Activated CD4-positive, alpha-beta T cell treated with anti-CD3 and anti-CD28 coated beads, Interleukin-2, amount 50 U/mL, for 48 hours (primary cell): ENCODE measurements at places on chromosomes 1 and 21.

- DNase-seq: peak; percentile 3
Observed at GRCh38 chr1:166920561-166921475, 44.8 kb upstream of the TADA1 start.

GRCh38 chr1:26277261-26277661 lies 2.6 kb upstream of the SH3BGRL3 start:
- DNase-seq: no peak

DNA sequence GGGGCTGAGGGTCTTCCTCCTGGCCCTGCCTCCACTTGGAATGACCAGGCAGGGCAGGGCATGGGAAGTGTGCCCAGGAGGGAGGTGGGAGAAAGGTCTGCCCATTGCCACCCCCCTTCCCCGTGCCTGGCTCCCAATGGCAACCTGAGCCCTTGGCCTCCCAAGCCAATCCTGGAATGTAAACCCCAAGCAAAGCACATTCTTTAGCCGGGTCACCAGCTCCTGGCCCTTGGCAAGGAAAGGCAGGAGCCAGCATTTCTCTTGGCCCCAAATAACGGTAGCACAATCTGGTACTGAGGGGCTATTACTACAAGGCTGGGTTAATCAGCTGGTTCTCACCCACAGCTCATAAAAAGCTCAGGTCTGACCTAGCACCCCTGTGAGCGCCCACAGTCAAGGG lies 6.9 kb upstream of the NUAK2 start:
- DNase-seq: no peak

DNA sequence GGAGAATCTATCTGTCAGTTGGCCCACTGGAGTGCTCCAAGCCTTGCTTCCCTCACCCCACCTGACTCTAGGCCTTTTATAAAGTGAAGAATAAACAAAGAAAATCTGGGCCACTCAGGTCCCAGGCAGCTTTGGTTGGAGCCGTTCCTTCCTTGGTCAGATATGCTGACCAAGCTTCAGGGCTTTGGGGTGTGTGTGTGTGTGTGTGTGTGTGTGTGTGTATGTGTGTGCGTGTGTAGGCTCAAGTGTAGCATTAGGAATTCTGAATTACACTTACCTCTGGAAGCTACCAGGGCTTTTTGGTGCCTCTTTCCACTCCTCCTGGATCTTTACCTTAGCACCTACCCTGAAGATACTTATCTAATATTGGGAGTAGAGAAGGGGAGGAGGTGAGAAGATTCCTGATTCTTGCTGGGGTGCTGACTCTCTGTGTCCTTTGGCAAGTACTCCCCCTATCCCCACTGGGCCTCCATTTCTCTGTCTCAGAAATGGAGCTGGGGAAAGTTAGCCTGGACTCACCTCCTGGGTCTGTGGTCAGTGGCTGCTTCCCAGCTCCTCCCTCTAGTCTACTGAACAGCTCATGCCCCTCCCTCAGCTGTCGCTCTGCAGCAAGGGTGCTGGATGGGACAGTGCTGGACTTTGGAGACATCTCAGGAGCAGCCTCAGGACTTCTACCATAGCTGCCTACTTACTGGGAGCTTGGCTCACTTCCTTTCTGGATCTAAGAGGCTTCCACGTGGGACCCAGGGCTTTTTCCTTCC lies 10.8 kb downstream of the FOXD2 start:
- no peak for DNase-seq

- DNase-seq: no peak
Observed at GRCh38 chr1:72670902-72671301, 388.6 kb upstream of the NEGR1 start.

DNA sequence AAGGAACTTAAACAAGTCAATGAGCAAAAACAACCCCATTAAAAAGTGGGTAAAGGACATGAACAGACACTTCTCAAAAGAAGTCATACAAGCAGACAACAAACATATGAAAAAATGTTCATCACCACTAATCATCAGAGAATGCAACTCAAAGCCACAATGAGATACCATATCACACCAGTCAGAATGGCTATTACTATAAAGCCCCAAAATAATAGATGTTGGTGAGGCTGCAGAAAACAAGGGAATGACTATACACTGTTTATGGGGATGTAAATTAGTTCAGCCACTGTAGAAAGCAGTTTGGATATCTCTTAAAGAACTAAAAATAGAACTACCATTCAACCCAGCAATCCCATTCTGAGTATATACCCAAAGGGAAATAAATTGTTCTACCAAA lies 51.2 kb downstream of the MRPL39 start:
- no peak for DNase-seq

GRCh38 chr1:15197591-15198447 lies 44.3 kb downstream of the TMEM51 start:
- no peak for DNase-seq

- no peak for DNase-seq
Observed at GRCh38 chr1:205676597-205676996, 3.7 kb downstream of the SLC45A3 start.

- DNase-seq: no peak
Observed at GRCh38 chr1:159921251-159921650, 4.1 kb downstream of the TAGLN2 start.

DNA sequence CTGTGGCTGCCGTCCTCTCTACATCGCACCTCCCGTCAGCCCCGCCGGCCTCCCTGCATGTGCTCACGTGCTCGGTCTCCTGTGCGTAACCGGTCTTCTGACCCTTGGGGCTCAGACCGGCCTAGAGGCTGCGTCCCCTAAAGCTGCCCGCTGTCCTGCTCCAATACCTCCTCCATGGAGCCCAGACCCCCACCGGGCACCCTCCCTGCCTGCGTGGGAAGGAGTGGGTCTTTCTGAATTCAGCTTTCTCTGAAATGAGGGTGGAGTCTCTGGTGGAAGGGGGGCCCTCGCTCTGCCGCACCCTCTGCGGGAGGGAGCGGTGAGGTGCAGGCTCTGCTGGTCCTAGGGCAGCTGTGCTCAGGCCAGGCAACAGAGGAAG lies 18.7 kb upstream of the POFUT2 start:
- no peak for DNase-seq

GRCh38 chr1:26254404-26254803 lies 20.4 kb downstream of the CEP85 start:
- DNase-seq: no peak

DNA sequence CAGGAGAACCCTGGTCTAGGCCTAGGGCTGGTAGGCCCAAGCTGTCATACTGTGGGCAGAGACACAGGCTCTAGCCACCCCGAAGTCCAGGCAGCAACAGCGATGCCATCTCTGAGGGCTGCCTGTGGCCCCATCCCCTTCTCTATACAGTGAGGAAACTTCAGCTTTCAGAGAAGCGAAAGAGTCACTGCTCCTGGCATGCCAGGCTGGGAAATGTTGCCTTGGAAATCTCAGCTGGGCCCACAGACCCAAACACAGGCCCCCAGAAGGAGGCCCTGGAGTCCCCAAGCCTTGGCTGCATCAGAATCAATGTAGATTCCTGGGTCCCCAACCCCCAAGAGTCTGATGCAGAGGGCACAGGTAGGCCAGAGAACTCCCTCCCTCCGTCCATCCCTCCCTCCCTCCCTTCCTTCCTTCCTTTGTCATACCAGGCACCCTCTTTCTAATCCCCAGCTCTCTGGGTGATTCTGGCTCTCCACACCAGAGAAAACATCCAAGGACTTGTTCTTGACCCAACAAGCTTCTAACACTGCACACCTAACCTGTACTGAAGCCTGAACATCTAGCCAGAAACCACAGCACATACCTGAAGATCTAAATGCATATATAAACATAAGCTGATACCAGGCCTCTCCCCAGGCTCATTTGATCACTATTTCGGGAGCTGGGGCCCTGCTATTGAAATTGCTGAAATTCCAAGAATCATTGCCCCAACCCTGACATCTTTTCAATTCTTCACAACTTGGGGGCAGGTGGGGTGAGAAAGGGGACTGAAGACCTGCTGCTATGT lies 143.2 kb upstream of the EDN2 start:
- DNase-seq: no peak

DNA sequence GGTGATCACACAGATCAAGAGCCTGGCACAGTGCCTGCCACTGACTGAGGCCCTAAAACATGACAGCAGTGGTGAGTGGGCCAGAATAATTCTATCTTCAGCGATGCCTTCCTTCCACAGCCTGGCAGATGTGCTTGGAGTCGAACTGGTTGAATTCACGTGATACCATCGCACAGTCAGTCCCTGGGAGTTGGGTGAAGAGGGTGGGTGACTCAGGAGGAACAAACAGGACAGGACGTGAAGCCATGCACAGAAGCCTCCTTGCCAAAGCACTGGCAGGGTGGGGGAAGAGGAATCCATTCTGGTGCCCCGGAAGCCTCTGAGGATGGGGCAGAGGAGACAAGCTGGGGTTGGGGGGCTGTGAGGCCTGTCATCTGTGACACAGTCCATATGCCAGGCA lies 80.3 kb upstream of the WNT4 start:
- no peak for DNase-seq

DNA sequence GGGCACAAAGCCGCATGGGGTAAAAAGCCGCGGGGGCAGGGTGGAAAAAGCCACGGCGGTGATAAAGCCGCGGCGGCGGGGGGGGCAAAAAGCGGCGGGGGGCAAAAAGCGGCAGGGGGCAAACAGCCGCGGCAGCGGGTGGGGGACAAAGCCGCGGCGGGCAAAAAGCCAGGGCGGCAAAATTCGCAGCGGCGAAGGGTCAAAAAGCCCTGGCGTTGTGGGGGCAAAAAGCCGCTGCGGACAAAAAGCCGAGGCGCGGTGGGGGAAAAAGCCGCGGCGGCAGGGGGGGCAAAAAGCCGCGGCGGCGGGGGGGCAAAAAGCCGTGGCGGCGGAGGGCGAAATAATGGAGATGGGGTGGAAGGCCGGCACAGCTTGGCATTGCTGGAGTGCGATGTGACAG lies 3902.9 kb downstream of the SRGAP2C start:
- DNase-seq: no peak

GRCh38 chr1:69404486-69404885 lies 163.2 kb upstream of the LRRC7 start:
- DNase-seq: no peak

DNA sequence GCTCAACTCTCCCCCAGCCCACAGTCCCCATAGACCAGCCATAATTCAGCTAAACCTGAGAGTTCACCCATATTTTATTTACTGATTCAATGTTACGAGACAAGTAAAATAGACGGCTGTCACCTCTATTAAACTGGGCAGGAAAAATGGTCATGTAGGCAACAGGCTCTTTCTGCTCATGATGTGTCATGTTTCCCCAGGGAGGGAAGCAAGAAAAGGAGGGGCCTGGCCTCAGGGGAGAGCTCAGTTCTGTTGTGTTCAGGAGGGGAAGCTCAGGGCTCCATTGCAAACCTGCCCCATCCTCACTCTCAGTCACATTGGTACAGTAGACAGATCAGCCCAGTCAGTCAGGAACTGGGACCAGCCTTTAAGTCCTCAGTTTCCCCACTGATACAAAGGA lies 12.8 kb downstream of the GRIK3 start:
- no peak for DNase-seq

DNA sequence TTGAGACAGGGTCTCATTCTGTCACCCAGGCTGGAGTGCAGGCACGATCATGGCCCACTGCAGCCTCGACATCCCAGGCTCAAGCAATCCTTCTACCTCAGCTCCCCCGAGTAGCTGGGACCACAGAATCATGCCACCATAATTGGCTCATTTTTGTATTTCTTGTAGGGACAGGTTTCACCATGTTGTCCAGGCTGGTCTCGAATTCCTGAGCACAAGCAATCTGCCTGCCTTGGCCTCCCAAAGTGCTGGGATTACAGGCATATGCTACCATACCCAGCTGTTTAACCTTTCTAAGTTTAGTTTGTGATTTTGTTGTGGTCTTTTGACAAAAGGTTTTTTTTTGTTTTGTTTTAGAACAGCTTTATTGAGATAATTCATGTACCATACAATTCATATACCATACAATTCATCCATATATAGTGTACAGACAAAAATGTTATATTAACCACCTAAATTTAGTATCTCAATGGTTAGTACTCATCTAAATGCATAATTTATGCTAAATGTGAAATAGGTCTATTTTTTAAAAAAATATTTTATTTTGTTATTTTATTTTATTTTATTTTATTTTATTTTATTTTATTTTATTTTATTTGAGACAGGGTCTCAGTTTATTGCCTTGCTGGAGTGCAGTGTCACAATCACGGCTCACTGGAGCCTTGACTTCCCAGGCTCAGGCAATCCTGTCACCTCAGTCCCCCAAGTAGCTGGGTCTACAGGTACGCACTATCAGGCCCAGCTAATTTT lies 8.9 kb downstream of the ZMPSTE24 start:
- DNase-seq: no peak

DNA sequence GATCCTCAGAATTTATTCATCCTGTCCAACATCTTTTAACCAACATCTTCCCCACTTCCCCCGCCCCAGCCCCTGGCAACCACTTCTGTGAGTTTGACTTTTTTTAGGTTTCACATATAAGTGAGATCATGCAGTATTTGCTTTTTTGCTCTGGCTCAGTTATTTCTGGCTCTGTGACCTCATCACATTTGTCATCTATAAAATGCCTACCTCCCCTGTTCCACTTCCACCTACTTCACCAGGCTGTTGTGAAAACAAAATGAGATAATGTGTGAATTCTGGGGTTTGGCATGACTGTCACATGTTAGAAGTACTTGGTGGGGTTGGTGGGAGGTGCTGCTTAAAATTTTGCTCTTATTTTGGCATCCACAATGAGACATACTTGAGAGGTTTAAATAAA lies 18.4 kb downstream of the HHAT start:
- DNase-seq: peak; percentile 38

- DNase-seq: no peak
Observed at GRCh38 chr1:76763738-76764137, 103.5 kb upstream of the ST6GALNAC5 start.

DNA sequence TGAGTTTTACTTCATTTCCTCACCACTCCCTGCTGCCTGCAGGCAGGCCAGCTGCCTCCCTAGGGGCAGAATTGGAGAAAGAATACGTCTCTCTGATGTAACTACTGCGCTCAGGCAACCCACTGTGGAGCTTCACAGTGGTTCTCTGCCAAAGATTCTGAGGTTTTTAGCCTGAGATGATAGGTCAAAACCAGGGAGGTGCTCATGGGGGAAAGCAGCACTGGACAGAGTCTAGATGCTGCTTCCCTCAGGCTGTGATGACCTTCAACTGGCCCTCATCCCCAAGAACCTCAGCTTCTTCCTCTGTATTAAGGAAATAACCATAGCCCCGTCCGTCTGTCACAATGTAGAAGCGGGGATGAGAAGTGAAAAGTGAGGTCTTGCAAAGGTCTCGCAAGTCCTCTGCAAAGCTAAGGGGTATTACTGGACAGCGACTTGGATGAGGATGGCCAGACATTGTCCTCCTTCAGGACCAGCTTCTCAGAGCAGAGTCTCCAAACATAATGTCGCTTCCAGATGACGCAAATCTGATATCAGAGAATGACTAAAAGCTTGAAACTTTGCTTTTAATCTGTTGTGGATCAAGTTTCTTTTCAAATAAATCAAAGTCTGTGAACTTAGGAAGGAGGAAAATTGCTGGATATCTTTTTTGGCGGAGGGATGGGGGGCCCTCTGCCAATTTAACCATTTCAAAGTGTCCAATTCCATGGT lies 65.9 kb upstream of the ATP5PO start:
- DNase-seq: no peak

- no peak for DNase-seq
Observed at GRCh38 chr1:48242141-48242736, 19.7 kb downstream of the SLC5A9 start.

DNA sequence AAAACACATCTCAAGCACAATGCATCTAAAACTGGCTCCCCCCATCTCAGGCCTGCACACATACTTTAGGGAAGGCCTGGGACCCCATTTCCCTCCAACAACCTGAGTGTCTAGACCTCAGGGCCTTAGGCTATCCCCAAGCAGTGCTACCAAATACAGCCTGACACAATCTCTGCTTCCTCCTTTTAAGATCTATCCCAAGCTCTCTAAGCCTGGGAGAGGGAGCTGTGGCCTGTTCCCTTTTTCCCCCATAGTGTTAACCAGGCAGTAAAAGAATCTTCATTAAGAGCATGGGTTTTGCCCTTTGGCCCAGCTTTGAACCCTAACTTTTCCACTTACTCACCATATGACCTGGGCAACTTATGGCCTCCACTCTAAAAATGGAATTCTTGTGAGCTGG lies 10.8 kb upstream of the COL8A2 start:
- no peak for DNase-seq
